ENCODE measurements at places on chromosomes 2 and 18.

- no peak for DNase-seq
Observed at GRCh38 chr18:60693426-60693825, 320.9 kb upstream of the MC4R start.

DNA sequence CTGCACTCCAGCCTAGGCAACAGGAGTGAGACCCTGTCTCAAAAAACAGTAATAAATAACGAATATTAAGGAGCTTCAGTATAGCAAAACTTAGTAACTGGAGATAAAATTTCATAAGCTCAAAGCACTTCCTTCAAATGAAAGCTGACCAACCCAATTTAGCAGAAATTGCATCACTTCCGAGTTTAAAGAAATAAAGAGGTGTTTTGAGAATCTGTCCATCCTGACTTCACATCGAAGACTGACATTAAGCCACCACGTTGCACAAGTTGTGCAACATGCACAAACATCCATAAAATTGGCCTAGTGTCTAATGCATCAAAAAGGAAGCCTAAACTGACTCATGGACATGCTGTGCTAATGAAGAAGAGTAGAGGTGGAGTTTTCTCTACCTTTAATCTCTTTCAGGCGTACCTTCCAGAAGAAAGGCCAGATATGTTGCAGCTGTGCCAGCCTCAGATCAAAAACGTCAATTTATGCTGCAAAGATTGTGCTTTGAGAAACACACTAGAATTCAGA lies 7.7 kb upstream of the DSG3 start:
- DNase-seq, result no peak

DNA sequence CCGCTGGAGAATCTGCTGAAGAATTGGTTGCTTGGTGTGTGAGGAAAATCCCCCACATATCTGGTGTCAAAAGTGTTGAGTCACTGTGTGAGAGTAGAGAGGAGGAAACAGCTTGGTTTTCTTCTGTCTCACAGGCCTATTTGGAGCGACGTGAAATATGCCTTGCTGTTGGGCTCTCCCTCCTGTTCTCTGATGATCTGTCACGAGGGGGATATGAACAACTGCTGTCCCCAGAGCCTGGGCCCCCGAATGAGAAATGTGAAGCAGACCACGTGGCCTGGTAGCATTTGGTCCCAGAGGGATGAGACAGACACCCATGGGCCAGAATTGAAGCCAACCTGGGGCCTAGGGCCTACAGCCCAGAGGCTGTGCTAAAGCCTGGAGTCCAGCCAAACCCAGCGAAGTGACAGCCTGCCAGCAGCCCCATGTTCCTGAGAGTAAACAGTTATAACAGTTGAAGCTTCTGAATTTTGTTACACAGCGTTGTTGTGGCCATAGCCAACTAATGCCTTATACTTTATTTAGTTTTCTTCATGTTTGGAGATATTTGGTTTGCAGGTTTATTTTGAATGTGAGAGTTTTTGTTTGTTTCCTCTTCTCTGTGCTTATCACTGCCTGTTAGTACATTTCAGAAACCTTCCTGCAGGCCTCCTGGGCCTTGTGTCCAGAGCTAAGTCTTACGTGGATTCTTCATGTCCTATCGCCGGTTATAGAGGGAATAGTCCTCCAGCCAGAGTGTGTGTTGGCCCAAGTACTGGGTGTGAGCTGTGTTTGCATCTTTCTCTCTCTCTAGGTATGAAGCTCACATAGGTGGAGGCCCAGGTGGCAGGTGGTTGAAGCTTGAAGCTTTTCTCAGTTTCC lies 18.7 kb upstream of the COLEC12 start:
- DNase-seq, result no peak

DNA sequence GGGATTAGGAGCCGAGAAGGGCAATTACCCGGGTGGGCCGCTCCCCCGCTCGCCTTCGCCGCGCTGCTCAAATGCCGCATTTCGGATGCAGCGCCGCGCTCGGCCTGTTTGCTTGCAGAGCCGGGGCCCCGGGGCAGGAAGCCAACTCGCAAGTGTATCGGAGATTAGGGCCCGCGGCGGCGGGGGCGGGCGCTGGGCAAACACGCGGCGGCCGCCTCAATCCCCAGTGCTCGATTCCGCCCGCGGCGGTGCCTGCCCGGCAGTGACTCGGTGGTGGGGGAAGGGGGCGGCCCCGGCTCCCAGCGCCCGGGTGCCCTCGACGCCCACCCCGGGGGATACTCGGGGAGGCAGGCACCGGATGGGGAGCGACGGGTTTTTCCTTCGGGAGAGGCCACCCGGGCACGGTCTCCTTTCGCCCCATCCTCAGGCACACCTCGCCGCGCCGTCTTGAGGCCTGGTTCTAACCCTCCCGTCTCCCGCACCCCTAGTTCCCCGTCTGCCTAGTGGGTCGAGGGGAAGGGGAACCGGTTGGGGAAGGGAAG lies 26.6 kb upstream of the NOTO start:
- DNase-seq, result peak; percentile 43

- DNase-seq, result no peak
Observed at GRCh38 chr18:22667616-22668422, 250.1 kb upstream of the CTAGE1 start.

DNA sequence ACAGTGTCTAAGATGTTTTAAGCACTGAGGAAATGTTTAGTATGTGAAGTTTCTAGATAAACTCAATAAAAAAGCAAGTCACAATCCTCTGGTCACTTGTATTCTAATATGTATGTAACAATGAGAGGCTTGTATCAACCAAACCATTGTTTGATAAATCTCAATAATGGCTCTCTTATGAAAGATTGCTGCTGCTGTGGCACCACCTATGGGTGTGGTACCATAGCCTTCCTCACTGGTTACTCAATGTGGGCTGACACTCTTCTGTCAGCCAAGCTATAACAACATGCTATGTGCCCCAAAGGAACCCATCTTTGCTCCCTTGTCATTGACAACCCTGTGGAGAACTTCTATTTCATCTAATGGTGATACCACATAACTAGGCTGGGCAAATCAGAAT lies 12.6 kb upstream of the RAB1A start:
- DNase-seq, result no peak

DNA sequence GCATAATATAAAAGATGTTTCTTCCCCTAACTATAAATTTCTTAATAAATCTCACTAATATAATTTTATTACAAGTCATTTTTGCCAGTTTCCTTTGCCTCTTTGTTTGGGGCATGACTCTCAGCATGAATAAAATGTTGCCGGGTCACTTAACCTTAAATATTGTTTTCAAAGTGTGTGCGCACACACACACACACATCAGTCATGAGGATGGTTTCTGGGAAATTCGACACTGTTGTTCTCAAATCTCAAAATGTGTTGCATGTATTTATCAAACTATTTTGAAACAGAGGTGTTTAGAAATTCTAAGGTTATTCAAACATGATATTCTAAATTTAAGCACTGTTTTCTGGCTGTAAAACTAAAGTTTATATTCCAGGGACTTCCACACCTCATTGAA lies 31.5 kb downstream of the FAP start:
- DNase-seq, result no peak

- DNase-seq, result no peak
Observed at GRCh38 chr2:182894174-182894573, 27.7 kb upstream of the FRZB start.

- DNase-seq, result no peak
Observed at GRCh38 chr2:75224636-75225094, 25.3 kb upstream of the TACR1 start.

DNA sequence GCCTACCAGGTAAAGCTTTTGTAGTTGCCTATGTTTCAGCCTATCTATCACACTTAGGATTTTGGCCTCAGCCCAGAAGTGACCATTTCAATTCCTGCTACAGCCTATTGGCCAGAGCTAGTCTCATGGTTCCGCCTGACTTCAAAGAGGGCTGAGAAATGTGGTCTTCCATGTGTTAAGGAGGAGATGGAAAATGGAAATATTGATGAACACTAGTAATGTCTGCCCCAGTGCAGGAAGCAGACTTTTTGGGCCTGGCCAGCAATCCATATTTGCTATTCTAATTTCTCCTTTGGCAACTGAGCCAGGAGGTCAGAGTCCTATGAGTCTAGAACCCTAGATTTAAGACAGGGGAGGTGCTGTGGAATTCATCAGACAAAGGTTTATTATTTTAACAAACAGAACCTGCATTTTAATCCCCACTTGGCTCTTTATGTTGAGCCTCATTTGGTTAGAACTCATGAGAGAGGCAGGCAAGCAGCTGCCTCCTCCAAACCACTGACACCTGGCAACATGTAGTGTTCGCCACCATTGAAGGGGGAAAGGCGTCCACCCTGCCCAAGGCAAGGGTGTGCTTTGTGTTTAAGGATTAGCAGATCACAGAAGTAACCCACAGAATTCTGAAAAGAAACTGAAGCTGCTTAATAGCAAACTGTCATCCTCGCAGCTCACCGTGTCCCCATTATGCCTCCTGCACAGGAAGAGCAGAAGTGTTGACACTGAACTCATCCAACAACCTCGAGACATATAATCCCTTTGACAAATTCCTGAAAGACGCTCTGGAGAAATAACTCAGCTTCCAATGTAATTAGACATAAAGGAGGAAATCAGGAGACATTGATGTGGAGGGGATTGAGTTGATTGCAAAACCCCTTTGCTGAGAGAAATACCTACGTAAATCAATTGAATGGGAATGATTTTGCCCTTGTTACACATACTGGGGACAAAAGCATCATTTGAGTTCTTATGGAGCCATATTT lies 47.7 kb upstream of the SCG2 start:
- DNase-seq, result no peak

- no peak for DNase-seq
Observed at GRCh38 chr18:39596891-39597290, 2031.3 kb upstream of the CELF4 start.
